ENCODE measurements at places on chromosomes 5 and 9.

DNA sequence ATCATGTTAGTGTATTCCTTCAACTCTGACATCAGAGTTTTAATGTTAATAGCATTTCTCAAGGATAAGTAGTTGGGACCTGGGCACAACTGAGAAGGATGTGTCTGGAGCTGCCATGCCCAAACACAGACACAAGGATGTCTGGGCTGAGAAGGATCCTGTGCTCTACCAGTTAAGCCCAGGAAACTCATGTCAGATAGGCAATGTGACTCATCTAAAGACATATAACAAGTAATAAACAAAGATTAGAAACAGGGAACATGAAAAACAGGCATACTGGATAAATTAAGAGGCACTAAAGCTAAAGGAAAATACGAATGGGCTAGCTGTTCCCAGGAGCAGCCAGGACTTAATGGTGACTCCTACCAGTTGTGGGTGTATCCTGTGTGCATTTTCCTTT, 9.1 kb upstream of the EGFLAM start:
- no peak for DNase-seq

- DNase-seq: no peak
Observed at GRCh38 chr9:75170898-75171360, 82.6 kb downstream of the OSTF1 start.

DNA sequence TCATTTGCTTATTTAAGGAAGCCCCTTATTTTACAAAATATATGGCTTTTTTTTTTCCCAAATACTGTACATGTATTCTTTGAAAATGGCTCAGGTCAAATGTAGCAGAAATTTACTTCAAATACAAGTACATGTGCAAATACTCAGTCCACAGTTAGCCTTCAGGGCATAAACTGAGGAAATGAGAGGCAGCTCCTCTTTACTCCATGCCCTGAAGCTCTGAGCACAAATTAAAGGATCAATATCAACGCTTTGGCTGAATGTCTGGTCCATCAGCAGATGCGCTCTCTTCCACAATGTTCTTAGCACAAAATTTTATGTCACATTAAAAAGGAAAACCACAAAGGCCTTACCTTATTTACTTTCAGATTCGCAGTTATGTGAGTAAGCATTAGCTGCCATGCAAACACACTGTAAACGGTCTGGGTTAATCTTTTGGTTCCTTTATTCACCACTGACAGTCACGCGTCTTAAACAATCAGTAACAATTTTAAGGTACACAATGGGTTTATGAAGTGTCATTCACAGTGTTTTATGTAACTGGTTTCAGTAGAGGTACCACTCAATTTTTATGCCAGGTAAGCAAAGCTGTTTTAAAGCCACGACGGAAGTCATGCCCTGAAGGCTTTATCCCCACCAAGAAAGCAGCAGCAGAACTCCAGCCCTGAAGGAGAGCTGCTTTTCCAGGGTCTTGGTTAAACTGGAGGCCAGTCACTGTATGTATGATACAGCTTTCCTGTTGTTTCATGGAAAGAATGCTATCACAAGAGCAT, 103.4 kb downstream of the OTULIN start:
- no peak for DNase-seq

- DNase-seq: no peak
Observed at GRCh38 chr5:172219296-172219695, 25.3 kb downstream of the EFCAB9 start.

DNA sequence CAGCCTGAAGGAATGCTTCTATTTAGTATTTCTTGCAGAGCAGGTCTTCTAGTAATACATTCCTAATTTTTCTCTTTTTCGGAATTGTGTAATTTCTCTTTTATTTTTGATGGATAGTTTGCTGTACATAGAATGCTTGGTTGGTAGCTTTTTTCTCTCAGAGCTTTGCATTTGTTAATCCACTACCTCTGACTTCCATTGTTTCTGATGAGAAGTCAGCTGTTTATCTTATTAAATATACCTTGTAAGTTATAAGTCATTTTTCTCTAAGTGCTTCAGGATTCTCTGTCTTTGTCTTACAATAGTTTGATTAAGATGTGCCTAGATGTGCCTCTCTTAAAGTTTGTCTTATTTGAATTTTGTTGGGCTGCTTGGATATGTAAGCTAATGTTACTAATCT, 101.9 kb downstream of the HTR1A start:
- DNase-seq: no peak
